ENCODE measurements at places on chromosomes 12 and 14.

GRCh38 chr12:113145720-113146551 is 3.6 kb upstream of the CFAP73 start:
- DNase-seq, result no peak

DNA sequence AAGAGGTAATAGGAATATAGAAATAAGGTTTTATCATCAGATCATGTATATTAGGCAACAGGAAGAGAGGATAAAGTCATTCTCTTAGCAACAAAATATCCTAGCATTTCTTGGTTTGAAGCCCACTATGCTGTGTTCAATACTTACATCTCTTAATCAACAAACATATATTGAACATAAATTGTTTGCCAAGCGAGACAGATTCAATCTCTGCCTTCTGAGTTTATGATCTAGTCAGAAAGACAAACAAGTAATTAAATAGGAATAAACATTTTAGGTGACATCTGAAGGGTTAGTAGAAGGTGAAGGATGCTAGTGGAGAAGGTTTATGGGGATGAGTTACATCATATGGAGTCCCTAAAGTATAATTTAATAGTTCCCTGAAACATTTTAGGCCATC is 54.8 kb downstream of the PPHLN1 start:
- DNase-seq, result no peak

DNA sequence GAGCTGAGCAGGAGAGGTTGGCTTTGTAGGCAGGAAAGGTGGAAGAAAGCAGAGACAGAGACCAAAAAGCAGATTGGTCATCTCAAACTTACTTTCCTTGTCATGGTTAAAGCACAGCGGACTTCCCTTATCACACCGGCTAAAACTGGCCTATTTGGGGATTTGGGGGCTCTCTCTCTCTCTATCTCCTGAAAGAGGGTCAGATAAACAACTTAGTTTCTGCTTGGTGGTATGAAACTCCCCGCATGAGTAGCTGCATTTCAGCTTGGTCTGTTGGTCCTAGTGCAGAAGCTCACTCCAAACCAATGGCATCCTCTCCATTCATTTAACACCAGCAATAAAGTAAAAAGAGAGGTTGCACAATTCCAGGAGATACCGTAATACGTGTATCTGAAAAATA is 57.1 kb downstream of the TNFAIP2 start:
- no peak for DNase-seq

DNA sequence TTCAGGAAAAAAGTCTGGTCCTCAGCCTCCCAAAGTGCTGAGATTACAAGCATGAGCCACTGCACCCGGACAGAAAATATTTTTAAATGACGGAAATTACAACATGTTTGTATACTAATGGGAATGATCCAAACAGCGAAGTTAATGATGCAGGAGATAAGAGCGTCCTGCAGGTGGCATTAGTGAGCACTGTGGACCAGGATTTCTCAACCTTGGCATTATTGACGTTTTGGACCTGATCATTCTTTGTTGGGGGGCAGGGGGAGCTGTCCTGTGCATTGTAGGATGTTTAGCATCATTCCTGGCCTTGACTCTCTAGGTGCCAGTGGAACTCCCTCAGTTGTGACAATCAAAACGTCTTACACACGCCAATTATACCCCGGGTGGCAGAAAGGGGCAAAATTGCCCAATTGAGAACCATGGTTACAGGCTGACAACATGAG is 34.1 kb downstream of the SCFD1 start:
- DNase-seq, result peak; percentile 18

Data from activated naive CD4-positive, alpha-beta T cell treated with Interleukin-2 at 50 U/mL for 16 hours (primary cell).